ENCODE measurements at places on chromosomes 5 and 9.

GRCh38 chr5:114402206-114402605 is 40.3 kb downstream of the KCNN2 start:
- no peak for DNase-seq

- no peak for DNase-seq
Observed at GRCh38 chr5:171462928-171463861, 43.7 kb downstream of the FGF18 start.

- no peak for DNase-seq
Observed at GRCh38 chr5:80925931-80926330, 34.2 kb upstream of the RASGRF2 start.

DNA sequence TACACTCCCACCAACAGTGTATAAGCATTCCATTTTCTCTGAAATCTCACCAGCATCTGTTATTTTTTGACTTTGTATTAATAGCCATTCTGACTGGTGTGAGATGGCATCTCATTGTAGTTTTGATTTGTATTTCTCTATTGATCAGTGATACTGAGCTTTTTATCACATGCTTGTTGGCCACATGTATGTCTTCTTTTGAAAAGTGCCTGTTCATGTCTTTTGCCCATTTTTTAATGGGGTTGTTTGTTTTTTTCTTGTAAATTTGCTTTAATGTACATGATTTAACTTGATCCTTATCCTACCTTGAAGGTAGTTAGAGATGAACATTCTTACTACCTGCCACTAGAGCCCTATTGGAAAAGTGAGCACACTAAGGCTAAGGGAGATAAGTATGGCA is 151.2 kb upstream of the KIF2A start:
- DNase-seq, result no peak

GRCh38 chr5:77867194-77867691 is 91.1 kb upstream of the TBCA start:
- no peak for DNase-seq

DNA sequence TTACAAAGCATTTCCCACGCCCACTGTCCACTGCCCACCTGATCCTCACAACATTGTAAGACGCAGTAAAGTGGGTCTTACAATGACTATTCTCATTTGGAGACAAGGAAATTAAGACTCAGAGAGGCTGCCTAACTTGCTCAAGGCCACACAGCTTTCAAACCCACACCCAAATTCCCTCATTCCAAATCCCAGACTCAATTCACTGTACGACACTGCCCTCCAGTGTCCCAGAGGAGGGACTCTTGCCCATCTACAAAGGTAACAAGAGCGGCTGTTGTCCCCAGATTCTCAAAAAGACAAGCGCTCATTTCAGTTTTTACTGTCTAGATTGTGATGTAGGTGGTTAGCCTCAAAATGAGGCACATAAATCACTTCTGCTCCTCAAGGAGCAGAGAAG is 184.6 kb downstream of the ACTL7B start:
- DNase-seq, result no peak

- no peak for DNase-seq
Observed at GRCh38 chr5:10507575-10508096, 56.2 kb upstream of the ANKRD33B start.

DNA sequence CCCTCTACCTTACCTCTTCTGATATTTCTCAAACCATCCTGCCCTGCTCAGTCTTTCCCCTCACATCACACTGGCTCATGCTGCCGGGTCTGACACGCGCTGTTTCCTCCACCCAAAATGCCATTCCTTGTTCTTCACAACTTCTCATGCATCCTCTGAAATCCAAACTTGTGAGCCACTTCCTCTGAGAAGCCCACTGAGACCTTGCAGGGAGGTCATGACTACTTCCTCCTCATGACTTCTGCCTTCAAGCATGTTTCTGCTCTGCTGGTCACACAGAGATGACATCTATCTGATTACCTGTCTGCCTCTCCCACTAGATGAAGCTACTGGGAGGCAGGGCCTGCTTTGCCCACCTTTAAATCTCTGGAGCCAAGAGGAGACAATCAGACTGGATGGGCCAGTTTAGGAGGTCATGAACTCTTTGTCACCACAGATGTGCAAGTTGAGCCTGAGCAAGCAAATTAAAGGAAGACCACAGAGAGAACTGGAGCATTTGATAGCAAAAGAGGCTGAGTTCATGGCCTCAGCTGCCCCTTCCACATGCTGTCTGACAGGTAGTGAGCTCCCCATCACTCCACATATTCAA is 119.8 kb upstream of the TBC1D2 start:
- no peak for DNase-seq

DNA sequence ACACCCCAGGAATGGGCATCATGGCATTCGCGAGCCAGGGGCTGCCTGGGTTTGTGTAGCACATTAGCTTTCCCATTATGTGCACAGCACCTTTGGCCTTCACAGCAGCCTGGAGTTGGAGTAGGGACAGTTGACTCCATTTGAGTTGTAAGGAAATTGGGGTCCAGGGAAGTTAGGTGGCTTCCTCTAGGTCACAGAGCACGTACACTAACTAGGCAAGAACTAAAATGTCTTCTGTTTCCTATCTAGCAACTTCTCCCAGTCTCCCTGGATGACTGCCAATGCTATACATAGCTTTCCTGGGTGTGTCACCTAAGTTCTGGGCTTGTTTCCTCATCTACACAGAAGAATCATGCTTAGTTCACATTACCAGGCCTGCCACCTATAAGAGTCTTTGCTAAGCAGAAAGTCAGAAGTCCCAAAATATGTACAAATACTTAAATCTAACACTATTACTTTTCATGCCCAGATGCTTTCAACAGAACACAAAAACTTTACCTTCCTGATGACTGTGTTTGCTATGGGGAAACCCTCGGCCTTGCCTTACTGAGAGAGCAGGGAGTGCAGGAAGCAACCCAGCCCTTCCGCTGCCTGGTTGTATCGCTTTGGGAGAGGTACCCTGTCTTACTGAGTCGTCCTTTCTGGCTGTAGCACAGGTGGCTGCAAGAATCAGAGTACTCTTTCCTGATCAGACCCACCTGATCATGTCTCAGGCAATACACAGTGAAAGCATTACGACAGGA is 12.0 kb downstream of the MACROH2A1 start:
- DNase-seq, result no peak

DNA sequence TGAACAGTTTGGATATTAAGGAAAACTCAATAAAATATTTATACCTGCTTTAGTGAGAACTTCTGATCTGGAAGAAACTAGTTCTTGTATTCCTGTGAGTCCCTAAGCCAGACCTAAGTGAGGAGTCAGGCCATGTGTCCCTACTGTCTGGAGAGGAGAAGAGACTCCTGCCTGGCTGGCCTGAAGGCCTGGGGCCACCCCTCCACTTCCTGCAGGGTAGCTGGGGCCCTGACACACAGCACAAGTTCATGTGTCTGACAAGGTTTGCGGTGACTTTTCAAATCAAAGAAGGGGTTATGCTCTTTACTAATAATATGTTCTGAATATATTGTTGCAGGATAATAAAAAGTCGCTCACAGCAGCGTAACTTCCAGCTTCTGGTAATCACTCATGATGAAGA is 16.1 kb upstream of the IL13 start:
- no peak for DNase-seq

DNA sequence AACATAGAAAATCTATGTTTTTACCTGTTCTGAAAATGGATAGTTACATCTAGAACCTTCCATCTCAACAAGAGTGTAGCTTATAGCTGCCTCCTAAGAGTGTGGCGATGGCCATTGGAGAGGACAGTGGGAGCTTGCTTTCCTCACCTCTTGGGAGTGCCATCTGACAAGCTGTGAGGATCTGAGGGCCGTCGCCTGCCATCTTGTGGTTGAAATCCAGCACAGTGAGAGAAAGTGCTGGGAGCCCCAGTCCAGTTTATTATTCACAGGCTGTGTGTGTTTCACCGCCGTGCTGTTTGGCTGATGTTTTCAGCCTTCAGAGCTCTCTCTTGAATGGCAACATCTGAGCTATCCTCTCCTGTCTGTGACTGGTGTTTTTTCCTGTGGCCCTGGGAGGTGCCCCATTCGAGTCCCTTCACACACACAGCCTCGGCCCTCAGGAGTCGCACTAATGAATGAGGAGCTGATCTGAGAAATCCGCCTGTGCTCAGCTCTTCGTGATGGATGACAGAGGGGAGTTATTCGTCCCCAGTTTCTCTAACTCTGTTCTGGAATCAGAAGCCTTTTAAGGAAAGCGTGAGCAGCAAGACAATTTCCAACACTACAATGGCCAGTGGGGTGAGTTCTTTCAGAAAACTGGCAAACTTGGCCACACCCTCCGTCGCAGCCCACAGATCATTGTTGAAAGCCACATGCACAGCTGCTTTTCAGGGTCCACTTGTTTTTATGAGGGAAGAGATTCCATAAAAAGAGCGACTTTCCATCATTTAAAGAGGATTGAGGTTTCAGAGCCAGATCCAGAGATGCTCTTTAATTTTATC is 170.3 kb downstream of the PDZD2 start:
- DNase-seq, result no peak

DNA sequence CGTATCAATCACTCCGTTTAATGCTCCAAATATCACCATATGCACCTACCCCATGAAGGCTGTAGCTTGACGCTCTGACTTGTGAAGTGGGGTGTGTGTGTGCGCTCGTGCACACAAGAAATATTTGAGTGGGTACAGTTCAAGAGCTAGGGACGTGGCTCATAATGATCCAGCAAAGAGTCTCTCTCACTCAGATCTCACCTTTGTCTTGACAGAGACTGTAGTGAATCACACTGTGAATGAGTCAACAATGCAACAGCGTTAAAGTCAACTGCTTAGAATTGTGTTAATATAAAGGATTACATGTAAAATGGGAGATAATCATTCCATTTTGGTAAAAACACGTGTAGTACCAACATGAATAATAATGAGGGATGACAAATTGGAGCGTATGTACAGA is 119.4 kb downstream of the MED27 start:
- DNase-seq, result no peak

DNA sequence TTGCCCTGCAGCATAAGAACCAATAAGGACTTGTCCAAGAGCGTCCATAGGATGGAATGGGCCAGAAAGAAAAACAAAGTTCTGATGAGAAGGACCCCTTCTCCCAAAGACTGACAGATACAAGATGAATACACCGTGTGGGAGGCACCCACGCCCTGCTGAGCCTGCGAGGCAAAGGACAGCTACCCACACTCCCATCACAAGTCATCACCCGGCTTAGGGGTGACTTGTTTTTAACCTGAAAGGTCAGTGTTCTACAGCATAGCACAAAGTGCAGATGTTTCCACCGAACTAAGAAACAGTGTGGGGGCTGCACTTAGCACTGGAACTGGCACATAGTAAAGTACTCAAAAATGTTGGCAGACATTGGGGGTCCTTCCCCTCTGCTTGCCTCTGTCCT is 13.9 kb downstream of the TNIP1 start:
- DNase-seq, result no peak

GRCh38 chr9:19999491-20000057 is 210.7 kb upstream of the SLC24A2 start:
- peak; percentile 20 for DNase-seq

DNA sequence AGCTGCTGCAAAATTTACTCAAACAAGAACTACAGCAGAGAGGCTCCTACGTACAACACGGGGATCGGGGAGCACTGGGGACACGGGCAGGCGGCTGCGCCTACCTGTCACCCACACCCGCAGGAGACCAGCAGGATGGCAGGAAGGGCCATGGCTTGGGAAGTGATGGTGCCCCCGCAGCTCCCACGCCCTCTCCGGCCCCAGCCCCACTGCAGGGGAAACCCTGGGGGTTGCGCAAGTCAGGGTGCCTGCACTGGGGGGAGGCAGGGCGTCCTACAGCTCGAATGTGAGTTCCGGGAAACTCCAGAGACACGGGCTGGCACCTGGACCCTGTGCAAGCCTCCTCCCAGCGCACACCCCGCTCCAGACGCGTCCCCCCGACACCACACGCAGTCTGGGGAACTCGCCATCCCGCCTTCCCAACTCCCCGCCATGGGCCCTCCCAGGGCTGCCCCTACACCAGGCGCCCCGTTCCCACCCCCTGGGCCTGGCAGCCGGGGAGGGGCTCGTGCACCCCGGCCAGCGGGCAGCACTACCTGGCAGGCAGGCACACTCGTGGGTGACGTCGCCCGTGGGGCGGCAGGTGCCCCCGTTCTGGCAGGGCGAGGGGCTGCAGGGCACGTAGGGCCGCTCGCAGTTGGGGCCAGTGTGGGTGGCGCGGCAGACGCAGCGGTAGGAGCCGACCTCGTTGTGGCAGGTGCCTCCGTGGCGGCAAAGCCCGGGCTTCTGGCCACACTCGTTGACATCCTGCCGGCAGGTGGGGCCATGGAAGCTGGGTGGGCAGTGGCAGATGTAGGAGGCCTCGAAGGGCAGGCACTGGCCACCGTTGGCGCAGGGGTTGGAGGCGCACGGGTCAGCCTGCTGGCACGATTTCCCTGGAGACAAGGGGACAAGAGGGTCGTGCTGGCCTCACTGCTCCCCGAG is 23.3 kb downstream of the NOTCH1 start:
- no peak for DNase-seq

DNA sequence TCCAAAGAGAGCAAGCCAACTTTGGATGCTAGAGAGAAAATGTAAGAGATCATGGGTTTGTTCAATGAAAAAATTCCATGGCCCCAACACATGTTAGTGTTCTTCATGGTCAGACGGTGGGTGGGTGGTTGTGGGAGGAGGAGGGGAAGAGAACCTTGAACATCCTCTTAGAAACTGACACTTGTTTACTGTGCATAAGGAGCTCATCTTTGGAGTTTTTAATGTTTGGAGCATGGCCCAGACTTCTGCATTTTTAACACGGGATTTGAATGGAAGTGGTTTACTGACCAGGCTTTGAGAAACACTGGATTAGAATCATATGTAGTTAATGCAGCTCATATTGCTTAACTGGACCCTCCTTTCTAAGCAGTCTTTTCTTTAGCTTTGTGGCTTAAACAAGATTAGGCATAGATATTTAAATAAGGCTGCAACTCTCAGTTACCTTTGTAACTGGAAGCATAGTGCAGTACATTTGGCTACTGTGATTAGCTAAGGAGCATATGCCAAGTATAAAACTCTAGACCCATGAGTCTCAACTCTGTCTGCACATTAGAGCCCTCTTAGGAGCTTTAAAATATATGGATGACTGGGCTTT is 60.1 kb downstream of the FOCAD start:
- DNase-seq, result no peak

DNA sequence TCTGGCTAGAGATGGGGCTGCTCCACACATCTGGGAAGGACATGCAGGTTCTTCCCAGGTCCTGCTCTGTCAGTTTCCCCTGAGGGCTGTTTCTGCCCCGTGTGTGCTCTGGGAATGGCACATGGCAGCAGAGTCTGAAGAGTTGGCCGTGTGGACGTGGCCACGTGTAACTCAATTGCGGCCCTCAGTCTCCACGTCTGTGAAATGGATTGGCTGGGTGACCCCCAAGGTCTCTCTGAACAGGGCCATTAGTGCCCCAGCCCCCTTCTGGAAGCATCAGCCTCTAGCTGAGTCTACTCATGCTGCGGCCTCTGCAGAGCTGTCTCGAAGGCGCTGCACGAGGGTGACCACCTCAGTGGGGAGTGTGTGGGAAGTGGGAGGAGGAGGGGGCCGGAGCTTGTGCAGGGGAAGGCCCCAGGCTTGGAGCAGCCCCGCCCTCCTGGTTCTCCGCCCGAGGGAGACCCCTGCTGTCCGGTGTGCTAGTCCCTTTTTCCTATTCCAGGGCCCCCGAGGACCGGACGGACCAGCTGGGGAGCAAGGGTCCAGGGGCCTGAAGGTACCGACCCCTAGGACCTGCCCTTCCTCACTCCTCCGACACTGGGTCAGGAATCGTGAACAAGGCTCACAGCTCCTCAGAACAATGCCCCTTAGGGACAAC is 58.9 kb upstream of the ORM1 start:
- DNase-seq, result no peak
